AG04449 (cell line): ENCODE measurements at places on chromosomes 3 and 15.

DNA sequence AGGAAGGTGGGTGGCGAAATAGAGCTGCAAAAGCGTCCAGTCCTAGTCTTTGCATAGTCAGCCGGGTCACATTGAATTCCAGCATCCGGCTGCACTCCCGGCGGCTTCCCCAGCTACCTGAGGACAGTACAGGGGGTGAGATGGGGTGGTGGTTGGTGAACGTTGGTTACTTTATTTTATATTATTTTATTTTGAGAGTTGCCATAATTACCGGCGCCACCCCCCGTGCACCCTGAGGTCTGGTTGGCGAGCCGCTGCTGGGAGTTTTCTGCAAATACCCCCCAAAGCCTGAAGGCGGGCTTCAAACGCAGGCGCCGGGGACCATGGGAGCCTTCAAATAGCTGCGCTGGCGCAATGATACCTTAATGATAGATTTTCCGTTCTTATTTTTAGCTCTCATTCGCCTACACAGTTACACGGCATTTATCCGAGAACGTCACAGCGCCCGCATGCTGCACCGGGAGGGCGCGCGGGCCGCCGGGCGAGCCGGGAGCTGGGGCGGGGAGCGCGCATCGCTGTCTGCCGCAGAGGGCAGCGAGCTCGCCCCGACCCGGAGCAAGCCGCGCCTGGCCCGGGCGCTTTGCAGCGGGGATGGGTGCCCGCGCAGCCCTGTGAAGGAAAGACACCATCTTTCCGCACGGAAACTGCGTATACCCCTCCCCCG lies 756 bp upstream of the RASGRF1 start:
- no peak for DNase-seq

DNA sequence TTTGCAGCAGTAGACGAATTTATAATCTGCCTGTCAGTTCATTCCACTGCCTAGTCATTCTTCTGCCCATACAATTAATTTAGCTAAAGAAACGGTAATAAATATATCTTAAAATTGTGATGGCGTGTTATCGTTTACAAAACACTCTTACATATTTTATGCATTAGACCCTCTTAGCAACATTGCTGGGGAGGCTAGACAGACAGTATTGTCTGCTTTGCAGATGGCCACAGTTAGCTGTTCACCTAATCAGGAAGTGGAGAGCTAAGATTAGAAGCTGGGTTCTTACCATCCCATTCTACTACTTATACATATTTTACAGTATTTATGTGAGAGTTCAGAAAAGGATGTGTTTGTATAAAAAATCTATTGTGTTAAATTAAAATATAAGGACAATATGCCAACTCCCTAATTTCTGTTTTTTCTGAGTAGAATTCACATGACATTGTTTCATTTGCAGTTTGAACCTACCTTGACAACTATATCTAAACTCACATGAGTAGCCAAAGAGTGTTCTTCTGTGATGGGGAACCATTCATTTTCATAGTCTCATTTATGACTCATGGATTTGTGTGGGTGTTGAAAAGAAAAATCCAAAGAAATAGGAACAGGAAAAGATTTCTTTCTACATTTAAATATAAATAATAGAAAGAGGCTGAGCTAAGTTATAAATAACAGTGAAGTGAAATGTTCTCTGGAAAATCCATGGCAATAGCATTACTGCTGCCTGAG lies 41.7 kb upstream of the C3orf80 start:
- no peak for DNase-seq

- no peak for DNase-seq
Observed at GRCh38 chr3:46887980-46888494, 10.5 kb downstream of the PTH1R start.

DNA sequence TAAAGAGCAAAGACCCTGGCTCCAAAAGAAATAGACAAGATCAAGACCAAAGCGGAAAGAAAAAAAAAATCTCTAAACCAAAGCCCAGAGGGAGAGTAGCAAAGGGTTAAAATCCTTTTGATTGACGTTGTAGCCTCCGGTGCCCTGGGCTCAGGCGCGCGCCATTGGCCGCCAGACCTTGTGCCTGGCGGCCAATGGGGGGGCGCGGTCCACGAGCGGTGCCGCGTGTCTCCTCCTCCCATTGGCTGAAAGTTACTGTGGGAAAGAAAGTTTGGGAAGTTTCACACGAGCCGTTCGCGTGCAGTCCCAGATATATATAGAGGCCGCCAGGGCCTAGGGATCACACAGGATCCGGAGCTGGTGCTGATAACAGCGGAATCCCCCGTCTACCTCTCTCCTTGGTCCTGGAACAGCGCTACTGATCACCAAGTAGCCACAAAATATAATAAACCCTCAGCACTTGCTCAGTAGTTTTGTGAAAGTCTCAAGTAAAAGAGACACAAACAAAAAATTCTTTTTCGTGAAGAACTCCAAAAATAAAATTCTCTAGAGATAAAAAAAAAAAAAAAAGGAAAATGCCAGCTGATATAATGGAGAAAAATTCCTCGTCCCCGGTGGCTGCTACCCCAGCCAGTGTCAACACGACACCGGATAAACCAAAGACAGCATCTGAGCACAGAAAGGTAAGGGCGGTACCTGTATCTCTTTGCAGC lies at the start of gene HES1:
Gene HES1 (plus strand): TSS at position 343 of the 713 bp plus-strand sequence. CDS start 233 bp downstream, at position 576.
- peak; percentile 91 for DNase-seq

- no peak for DNase-seq
Observed at GRCh38 chr3:34780973-34781372, 858.4 kb upstream of the ARPP21 start.

- DNase-seq: no peak
Observed at GRCh38 chr3:125212509-125213363, at the start of gene SLC12A8. SLC12A8 (minus strand) TSS chr3:125212748; CDS start chr3:125211349, 1,399 bp downstream.

GRCh38 chr3:59876533-59877062 lies 826.8 kb upstream of the CFAP20DC start:
- DNase-seq: no peak

DNA sequence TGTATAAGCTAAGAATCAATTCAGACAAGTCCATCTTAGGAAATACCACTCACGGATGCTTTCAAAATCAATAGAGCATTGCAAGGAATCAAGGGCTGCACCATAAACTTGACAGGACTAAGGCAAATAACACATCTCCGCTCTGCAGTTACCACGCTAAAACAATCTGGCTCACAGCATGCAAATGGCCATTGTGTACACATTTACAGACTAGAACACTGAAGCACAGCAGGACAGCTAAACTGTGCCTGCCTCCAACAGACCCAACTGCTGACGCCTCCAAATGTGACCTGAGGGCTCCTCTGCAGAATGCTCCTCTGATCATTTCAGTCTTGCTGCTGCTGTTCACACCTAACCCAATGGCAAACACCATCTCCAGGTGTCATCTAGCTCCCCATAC lies 104.3 kb downstream of the MEX3B start:
- DNase-seq: no peak

- no peak for DNase-seq
Observed at GRCh38 chr3:138862924-138863775, 28.4 kb upstream of the PIK3CB start.

DNA sequence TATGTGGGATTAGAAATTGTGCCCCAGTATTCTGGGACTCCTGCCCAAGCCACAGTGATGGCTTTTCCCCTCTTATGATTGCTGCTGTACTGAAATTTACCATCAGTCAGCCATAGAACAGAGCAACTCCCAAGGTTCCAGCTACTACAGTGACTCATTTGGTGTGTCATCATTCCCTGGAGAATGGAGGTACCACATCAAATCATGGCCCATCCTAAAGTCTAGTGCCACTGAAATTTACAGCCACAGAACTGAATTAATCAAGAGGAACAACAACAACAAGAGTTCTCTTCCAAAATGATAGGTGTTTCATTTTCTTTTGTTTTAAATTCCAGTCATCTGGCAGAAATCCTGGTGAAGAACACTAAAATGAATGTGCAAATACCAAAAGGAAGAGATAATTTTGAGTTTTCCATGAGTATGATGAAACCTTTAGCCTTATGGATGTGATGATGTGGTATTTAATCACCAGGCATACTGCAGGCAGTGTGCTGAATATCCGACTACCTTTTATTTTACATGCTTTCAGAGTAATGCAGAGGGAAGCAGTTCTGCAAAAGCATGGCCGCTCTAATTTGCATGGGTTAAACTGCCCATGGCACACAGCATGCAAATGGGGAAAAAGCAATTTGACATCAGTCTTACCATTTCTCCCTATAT lies 75.6 kb upstream of the SLC2A2 start:
- no peak for DNase-seq

GRCh38 chr3:20136231-20136630 lies 49.8 kb downstream of the SGO1 start:
- no peak for DNase-seq

DNA sequence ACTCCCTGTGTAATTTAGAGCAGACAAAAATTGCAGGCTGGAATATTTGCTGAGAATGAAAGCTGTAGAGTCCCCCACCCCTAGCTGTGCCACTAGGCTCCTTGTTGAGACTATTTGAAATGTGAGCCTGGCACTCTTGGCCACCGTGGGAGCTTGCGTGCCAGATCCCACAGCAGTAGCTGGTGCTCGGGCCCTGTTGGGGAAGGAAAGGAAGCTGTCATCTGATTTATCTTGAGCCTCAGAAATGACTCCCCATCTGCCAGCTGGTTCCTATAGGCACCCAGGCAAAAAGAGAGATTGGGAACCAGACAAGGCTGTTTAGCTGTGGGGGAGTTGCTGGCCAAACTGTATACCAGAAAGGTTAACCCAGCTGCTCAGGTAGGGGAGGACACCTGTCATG lies 23.4 kb upstream of the CLEC3B start:
- DNase-seq: no peak

GRCh38 chr3:120114981-120115380 lies 20.7 kb upstream of the GSK3B start:
- DNase-seq: no peak

- no peak for DNase-seq
Observed at GRCh38 chr15:63860155-63860554, 26.4 kb upstream of the HERC1 start.

DNA sequence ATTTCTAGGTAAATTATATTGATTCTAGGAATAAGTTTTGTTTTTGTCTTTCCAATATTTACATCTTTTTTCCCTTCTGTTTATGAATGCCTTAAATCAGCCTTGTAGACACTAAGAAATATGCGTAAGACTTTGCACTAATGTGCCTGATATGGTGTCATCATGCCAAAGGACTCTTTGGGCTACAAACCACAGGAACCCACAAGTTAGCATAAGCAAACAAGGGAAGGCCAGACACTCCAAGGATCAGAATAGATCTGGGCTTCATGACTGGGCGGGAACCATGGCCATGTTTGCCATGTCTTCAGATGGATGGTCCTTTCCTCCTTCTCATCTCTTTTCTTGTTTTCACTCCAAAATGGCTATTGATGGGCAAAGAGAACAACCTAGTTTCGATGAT lies 242.2 kb upstream of the CHRNA7 start:
- DNase-seq: no peak

- no peak for DNase-seq
Observed at GRCh38 chr15:26712335-26712734, 60.5 kb downstream of the GABRB3 start.

- DNase-seq: peak; percentile 5
Observed at GRCh38 chr15:79248183-79248582, 34.3 kb upstream of the ANKRD34C start.

DNA sequence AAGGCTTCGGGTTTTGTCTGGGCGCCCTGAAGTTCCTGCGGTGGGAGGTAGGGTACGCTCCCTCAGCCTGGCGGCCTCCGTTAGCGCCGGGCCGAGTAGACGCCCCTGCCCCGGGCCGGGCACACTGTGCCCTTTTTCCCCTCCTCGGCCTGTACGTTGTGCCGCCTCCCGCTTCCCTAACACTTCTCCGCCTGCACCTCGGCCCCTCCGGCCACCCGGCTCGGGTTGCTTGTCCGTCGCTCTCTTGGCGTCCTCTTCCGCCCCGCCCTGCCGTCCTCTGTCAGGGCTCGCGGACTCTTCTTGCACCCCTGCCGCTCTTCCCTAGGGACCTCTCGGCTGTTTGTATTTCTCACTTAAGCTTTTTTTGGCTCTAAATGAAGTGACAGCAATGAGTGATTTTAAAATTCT lies 384 bp downstream of the KNL1 start:
- DNase-seq: no peak

- peak; percentile 66 for DNase-seq
Observed at GRCh38 chr3:74633021-74633420, 18.6 kb upstream of the CNTN3 start.

GRCh38 chr3:30626443-30627180 lies 20.2 kb downstream of the TGFBR2 start:
- DNase-seq: no peak

DNA sequence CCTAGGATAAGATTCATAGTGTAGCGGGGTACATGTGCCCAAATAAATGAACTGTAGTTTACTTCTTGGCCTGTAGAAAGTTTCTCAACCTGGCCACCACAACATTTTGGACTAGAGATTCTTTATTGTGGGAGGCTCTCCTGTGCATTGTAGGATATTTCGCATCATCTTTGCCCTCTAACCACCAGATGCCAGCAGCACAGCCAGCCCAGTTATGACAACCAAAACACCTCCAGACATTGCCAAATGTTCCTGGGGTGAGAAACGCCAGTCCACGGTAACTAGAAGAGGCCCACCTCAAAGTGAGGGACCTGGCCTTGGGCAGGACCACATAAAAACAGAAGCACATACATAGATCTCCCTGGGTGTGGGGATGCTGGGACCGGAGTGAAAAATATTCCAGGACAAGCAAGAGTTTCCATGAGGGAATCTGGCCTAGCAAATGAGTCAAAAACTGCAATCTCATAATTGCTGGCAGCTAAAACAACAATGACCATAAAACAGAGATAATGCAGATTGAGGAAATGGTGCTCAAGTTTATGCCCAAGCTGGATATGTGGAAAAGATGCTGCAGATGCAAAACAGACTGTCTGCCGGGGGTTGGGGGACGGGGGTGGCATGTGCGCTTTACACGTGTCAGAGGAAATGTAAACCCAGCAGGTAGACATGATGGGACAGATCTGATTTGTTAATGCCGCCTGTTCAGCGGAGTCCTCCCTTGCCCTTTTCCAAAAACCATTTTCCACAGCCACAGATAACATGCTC lies 39.7 kb downstream of the ARHGEF3 start:
- DNase-seq: no peak

DNA sequence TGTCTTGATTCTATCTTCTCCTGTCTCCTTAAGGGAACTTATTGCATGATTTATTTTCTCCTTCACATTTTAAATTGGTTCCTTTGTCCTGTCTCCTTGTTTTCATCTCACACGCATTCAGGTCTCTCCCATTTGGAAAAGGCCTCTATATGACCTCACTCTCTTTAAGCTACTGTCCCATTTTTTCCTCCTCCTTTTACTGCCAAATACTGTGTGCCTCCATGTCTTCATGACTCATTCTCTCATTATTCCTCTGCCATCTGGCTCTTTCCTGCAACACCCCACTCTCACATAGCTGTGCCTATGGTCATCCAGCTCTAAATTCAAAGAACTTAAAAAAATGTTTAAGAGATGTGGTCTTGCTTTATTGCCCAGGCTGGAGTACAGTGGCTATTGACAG lies 48.0 kb downstream of the TYRO3 start:
- DNase-seq: peak; percentile 78
